ENCODE measurements at places on chromosomes 1 and 21. TPM values are rescaled to one million over a fixed set of nuclear protein-coding genes. Genes with fewer than 3 reads are reported as not detected.

Gene NEK2
- 2.4 TPM for total RNA-seq

DNA sequence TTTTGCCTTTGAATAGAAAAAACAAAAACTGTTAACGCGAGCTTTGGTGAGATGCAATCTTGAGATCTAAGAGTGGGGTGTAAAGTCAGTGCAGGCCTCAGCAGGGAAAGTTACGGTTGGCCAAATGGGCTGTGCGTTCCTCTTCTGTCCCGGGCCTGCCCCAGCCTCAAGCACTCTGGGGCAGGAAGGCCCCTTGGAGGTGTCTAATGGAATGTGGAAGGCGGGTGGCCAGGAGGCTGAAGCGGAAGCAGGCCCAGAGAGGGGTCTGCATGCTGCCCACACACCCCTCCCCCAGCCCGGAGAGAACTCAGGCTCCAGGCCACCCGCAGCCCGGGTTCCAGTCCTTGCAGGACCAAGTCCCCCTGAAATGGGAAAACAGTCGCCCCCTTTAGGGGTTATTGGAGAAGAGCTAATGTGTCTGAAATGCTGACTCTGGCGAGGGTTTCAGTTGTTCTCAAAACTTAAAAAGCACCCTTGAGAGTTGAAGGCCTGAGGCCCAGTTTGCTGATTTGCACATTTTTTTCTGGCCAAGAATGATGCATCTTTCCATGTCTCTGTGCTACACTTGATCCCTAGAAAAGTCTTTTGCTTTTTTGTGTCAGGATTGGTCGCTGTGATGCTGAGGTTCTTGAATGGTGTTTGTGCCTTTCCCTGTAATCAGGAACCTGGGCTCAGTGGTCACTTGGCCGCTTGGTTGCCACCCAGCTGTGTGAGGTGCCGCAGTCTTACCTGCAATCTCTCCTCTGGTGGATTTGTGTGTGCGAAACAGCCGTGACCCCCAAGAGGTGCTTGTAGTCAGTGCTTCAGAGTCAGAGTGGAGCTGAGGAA lies 2.0 kb downstream of the COL18A1 start:
- peaks cover 19% of the 10 kb centered on the region for H3K27me3 ChIP-seq
- H3K4me3 ChIP-seq = no peak overlapping the region
- no peak overlapping the region for H3K27ac ChIP-seq
- no peaks in the 10 kb centered on the region for H3K4me1 ChIP-seq
- H3K36me3 ChIP-seq = no peaks in the 10 kb centered on the region

- peak within 1 kb of the TSS; percentile 89 for H3K4me3 ChIP-seq
- H3K36me3 ChIP-seq = peaks cover 2% of the 10 kb centered on the region
- no peaks in the 10 kb centered on the region for H3K27me3 ChIP-seq
- peaks cover 27% of the 10 kb centered on the region for H3K4me1 ChIP-seq
- peak; percentile 80 for DNase-seq
Observed at GRCh38 chr1:174999936-175000696, at the start of gene CACYBP. TSS of gene CACYBP (plus strand) at chr1:174999947. CDS start at chr1:175000181, 234 bp downstream.

- no peak overlapping the region for H3K27ac ChIP-seq
- H3K27me3 ChIP-seq = peaks cover 2% of the 10 kb centered on the region
- no peak overlapping the region for H3K4me3 ChIP-seq
- peak; percentile 62 for DNase-seq
Observed at GRCh38 chr1:109764561-109765482, 1.1 kb upstream of the EPS8L3 start.

DNA sequence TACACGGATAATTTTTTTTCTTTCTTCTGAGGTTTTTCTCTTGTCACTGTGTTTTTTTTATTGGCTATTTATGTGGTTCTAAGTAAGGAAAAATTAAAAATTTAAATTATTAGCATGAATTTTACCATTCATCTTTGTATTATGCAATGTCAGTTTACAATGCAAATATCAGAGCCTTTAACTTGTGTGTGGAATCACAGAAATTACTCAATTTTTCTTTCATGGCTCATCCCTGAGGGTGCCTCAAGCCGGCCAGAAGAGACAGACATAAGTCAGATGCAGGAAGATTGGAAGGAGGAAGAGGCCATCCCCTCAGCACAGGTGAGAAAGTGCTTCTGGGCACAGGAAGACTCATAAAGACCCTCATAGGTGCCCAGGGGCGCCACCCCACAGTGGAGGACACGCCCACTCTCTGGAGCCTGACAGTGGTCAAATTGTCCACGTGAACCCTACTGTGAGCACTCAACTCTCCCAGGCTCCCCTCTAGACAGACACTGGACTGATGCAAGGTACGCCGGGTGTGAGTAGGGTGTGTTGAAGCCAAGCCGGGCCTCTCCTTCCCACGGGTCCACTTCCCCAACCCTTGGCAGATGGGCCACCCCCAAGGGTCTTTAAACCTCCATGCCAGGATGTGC lies 9.5 kb upstream of the LDLRAP1 start:
- DNase-seq = peak; percentile 80
- no peak overlapping the region for H3K27ac ChIP-seq
- H3K27me3 ChIP-seq = peaks cover 9% of the 10 kb centered on the region
- no peak overlapping the region for H3K4me3 ChIP-seq

DNA sequence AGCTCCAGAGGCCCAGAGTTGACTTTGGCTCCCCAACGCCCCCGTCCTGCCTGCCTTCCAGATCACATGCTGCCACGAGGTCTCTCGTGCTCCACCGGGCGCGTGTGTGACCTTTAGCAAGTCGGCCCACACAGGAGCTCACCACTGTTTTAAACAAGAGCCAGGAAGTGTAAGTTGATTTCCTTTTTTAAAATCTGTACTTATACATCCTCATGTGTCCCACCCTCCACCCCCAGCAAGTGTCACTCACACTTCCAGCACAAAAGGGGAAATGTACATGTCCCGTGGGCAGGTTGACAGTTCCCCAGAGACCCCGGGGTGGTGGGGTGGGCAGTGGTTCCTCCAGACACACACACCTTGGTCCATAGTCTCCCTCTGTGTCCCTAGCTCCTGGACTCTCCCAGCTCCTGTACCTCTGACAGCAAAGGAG lies 84.4 kb downstream of the STUM start:
- H3K4me3 ChIP-seq = no peak overlapping the region
- H3K4me1 ChIP-seq = no peaks in the 10 kb centered on the region
- no peaks in the 10 kb centered on the region for H3K36me3 ChIP-seq
- H3K27me3 ChIP-seq = peaks cover 10% of the 10 kb centered on the region

DNA sequence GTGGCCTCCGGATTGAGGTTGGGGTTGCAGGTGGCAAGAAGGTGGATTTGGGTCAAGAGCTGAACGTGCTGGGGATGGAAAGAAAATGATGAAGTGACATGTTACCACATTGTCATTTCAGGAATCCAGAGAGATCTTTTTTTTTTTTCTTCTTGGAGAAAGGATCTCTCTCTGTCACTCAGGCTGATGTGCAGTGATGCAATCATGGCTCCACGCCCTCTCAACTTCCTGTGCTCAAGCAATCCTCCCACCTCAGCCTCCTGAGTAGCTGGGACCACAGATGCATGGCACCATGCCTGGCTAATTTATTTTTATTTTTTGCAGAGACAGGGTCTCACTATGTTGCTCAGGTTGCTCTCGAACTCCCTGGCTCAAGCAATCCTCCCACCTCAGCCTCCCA lies 80.6 kb downstream of the GON4L start:
- H3K4me3 ChIP-seq = no peak overlapping the region
- H3K4me1 ChIP-seq = no peaks in the 10 kb centered on the region
- peak; percentile 13 for DNase-seq
- H3K27ac ChIP-seq = no peak overlapping the region
- peaks cover 65% of the 10 kb centered on the region for H3K36me3 ChIP-seq
- no peaks in the 10 kb centered on the region for H3K27me3 ChIP-seq

GRCh38 chr1:200366577-200367253 lies 43.1 kb downstream of the ZNF281 start:
- no peak overlapping the region for H3K4me3 ChIP-seq
- H3K4me1 ChIP-seq = peaks cover 43% of the 10 kb centered on the region
- H3K36me3 ChIP-seq = peaks cover 4% of the 10 kb centered on the region
- no peak for DNase-seq
- no peaks in the 10 kb centered on the region for H3K27me3 ChIP-seq

DNA sequence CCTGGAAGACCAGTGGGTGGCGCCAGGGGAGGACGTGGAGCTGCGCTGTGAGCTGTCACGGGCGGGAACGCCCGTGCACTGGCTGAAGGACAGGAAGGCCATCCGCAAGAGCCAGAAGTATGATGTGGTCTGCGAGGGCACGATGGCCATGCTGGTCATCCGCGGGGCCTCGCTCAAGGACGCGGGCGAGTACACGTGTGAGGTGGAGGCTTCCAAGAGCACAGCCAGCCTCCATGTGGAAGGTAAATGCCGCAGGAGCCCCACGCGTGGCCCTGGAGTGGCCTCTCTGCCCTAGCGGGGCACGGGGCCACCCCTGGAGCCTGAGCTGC lies 75.2 kb downstream of the OBSCN start:
- no peaks in the 10 kb centered on the region for H3K36me3 ChIP-seq
- no peaks in the 10 kb centered on the region for H3K27me3 ChIP-seq

DNA sequence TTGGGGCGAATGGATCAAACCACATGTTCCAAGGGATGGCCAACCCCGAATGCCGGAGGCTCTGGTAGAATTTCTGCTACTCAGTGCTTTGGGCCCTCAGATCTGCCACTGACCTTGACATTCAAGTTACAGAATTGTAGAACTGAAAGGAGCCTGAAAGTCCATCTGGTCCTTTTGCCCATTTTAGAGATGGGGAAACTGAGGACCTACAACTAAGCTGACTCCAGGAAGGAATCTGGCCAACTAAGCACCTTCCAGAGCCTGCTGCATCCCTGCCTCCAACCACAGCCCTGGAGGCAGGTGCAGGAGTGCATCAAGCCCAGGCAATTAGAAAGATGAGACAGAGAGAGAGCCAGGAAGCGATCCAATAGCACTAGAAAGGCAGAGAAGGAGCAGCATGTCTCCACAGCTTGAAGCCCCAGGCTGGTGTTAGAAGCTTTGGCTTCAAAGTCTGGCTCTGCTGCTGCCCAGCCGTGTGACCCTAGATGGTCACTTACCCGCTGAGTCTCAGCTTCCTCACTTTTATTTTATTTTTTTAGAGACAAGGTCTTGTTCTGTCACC lies 1.3 kb upstream of the CTRC start:
- no peak overlapping the region for H3K4me3 ChIP-seq
- no peaks in the 10 kb centered on the region for H3K27me3 ChIP-seq
- no peak overlapping the region for H3K27ac ChIP-seq
- DNase-seq = peak; percentile 44
- no peaks in the 10 kb centered on the region for H3K36me3 ChIP-seq

All from osteoblast (primary cell).